ENCODE measurements at places on chromosomes 2 and 18. TPM values are rescaled to one million over a fixed set of nuclear protein-coding genes. Genes with fewer than 3 reads are reported as not detected.

Gene SIX3
- not detected for total RNA-seq

- no peaks in the 10 kb centered on the region for H3K36me3 ChIP-seq
- H3K4me1 ChIP-seq = no peaks in the 10 kb centered on the region
- H3K27me3 ChIP-seq = no peaks in the 10 kb centered on the region
- no peak overlapping the region for H3K27ac ChIP-seq
- no peak for DNase-seq
Observed at GRCh38 chr18:25147877-25148488, 204.0 kb downstream of the ZNF521 start.

GRCh38 chr2:60984720-60985119, 32.8 kb upstream of the PEX13 start:
- no peak overlapping the region for H3K27ac ChIP-seq
- no peaks in the 10 kb centered on the region for H3K36me3 ChIP-seq
- no peaks in the 10 kb centered on the region for H3K27me3 ChIP-seq
- no peaks in the 10 kb centered on the region for H3K4me1 ChIP-seq
- no peak overlapping the region for H3K4me3 ChIP-seq

DNA sequence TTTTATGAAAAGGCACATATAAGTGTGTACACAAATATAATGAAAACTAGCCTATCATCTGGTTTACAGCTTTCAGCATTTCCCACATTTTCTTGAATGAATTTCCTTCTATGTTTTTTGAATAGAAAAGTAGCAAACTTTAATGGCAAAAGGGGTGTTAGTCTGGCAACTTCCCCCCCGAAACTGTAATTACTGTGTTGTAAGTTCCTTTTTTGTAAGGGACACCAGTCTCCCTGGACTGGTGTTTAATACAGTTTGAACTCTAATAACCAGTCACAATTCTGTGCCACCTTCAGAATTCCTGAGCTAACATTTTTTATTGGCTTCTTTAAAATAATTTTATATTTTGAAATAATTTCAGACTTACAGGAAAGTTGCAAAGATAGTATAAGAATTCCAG, 94.2 kb downstream of the ACSL3 start:
- no peak overlapping the region for H3K4me3 ChIP-seq
- DNase-seq = no peak

Measured in heart left ventricle (tissue), 16 donors.